ENCODE measurements at places on chromosomes 6 and 20. TPM values are rescaled to one million over a fixed set of nuclear protein-coding genes. Genes with fewer than 3 reads are reported as not detected.

CALHM4 gene
- not detected for total RNA-seq

GRCh38 chr6:113968472-113968871 lies 2.5 kb downstream of the HDAC2 start:
- peak; percentile 28 for DNase-seq

DNA sequence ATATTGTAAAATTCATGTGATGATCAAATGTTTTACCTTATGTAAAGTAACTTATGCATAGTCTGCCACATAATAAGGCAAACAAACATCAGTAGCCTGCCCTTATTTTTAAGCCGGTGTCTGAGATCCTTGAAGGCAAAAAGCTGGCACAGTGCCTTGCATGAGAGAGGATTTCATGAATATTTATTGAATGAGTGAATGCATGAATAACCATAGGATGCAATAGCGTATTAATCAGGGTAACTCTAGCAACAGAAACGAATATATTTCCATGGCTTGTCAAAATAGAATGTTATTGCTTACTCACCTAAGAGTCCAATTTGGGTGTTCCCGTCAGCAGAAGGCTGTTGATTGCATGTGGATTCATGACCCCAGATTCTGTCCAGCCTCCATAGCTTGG lies 34.9 kb downstream of the BTBD3 start:
- no peak for DNase-seq

- DNase-seq = no peak
These were observed 70.0 kb downstream of the FAM120B start for GRCh38 chr6:170376386-170377043.

- no peak for DNase-seq
These were observed 402.9 kb upstream of the SOX4 start for GRCh38 chr6:21190701-21191100.

DNA sequence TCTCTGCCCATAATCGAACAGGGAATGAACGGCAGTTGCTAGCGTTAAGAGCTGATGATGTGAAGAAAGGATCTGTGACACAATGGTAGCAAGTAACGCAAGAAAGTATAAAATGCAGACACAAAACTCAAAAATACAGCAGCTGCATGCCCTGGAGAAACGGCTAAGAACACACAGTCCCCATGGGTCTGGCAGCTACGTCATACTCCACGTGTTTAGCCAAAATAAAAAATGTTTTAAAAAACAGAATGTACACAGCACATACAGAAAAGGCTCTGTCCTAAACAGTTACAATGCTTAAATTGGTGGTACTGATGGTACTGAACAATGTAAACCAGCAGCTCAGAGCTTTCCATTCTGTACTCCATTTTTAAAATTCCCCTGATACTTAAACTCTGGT lies 34.4 kb downstream of the HUS1B start:
- DNase-seq = peak; percentile 31

Data from muscle of leg (tissue), 16 donors.